ENCODE measurements at places on chromosomes 3 and 15.

DNA sequence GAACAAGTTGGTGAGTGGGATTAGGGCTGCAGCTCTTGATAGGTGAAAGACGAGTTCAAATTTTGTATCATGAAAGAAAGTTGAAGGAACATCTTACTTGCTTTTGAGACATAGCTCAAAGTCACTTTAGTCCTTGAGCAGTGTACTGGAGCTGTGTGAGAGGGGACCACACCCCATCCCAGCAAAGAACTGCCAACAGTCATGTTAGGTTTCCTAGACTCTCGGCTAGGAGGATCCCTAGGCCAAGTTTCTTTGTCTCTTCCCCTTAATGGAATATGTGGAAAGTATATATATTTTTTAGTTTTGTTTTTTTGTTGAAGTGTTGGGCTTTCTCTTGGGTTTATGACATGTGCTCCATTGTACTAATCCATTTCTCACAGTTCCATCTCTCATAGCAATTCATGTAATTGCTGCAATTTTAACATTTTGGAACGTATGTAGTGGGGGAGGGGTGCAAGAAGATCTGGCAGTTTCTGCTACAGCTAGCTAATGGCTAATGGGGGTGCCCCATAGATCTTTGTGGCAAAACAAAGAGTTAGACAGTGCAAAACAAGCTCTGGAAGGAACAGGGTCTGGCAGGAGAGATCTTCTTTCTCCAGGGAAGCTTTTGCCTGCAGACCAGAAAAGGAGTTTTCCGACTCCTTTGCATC is 25.1 kb downstream of the TLNRD1 start:
- DNase-seq, result no peak

DNA sequence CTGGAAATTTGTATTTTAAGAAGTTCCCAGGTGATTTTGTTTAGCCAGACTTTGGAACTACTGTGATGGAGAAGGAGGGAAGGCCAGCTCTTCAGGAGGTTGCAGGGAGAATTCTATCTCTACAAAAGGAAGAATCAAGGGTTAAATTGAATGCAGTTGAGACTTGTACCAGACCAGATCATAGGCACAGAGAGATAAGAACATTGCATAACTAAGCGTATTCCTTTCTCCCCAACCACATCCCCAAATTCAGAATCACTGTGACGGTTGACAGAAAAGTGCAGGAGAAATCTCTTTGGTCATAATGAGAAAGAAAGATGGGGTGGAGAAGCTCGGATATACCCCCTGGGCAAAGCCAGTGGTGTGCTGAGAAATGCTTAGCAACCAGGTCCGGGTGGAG is 7.2 kb downstream of the PLD1 start:
- DNase-seq, result no peak

DNA sequence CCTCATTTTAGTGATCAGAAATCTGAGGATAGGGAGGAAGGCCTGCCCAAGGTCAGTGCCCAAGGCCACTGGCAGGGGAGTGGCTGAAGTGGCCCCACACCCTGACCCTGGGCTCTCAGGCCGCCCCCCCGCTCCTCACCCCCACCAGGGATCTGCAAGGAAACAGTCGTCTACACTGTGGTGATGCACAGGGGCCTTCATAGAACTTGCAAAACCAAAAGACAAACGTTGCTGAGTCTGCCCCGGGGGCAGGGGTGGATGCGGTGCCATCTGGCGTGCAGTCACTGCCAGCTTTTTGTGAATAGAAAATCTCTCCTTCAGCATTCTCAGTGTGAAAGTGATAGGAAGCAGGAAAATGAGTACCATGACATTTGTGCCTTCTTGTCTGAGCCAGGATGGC is 41.3 kb downstream of the WHAMM start:
- no peak for DNase-seq

DNA sequence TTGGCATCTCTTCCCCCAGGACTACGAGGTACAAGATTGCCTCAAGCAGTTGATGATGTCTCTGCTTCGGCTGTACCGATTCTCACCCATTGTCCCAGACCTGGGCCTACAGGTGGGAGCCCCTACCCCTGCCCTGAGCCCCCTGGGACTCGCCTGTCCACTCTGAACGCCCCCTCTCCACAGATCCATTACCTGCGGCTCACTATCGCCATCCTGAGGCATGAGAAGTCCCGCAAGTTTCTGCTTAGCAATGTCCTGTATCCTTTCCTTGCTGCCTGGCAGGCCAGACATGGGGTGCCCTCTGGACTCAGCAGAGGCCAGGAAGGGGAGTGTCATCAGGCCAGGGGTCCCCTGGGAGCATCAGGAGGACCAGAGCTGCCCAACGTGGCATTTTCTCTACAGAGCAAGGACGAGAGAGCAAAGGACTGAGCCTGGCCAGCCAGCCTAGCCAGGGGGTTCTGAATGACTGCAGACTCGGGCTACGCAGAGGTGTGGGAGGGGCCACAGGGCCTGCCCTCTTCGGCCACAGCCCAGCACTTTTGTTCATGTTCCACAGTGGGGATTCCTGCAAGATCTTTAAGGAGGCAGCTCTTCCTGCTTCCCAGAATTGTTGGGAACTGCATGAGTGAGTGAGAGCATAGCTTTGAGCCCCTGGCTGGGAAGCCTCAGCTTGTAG is 11.2 kb downstream of the RNF123 start:
- no peak for DNase-seq

DNA sequence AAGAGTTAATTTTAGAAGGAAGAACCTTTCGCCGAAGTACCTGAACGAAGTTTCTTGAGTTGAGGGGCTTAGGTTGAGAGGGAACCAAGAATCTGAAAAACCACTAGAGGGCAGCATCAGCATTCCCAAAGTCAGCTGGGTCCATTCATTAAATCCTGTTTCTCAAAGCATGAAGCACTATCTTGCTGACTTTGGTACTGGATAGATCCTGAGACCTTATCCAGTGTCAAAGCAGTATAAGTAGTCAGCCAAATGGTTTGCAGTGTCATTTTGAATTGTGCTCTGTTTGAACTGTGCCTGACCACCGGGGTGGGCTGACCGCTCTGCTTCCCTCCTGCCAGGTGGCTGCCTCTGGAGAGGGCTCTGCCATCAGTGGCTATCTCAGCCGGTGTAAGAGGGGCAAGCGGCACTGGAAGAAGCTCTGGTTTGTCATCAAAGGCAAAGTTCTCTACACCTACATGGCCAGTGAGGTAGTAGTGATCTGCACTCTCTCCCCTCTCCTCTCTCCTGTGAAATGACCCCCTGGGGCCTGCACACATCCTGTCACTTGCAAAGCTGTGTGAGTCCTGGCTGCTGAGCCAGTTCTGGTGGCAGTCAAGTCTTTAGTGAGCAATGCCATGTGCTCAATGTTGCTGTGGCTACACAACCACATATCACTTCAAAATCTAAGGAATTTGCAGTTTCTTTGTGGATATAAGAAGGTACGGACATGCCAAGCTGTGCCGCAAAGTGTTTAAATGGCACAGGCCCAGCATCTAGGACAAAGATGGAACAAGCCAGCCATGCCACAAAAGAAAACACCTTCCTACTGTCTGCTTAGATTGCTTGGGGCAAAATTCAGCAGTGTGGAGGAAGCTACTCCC is 21.4 kb upstream of the NR2C2 start:
- no peak for DNase-seq

DNA sequence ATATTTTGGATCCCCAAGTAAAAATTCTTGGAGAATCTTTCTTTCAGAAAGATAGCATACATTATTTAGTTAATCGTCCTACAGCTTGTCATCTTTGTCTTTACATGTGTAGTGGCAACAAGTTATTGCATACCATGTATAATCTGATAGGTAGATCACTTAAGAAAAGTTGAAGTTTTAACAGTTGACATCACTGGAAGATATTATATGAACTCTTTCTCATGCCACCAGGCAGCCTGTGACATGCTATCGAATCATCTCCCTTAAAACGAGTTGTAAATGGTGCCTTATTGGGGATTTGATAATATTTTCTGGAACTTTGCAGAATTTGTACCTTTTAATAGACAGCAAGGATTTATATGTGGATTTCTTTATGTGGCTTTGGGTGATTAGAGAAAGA is 8.7 kb downstream of the U2SURP start:
- no peak for DNase-seq

GRCh38 chr15:87959662-87960061 is 296.9 kb downstream of the NTRK3 start:
- DNase-seq, result no peak

DNA sequence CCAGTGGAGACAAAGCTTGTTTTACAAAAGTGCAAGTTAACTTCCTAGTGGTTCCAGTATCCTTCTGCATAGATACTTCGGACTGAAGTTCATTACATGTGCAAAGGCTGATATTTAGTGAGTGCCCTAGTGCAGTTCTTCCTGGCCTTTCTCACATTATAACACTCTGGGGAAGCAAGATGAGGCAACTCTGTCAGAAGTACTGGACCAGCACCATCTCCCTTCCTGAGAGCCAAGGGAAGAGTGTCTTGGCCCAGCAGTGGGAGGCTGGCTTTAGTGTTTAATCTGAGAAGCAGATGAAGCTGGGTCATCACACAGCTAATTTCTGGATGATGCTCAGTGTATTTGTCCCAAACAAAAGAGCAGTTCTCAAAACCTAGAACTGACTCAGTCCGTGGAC is 397.7 kb downstream of the CACNA2D3 start:
- DNase-seq, result no peak

GRCh38 chr3:42159706-42160472 is 68.7 kb downstream of the TRAK1 start:
- no peak for DNase-seq

DNA sequence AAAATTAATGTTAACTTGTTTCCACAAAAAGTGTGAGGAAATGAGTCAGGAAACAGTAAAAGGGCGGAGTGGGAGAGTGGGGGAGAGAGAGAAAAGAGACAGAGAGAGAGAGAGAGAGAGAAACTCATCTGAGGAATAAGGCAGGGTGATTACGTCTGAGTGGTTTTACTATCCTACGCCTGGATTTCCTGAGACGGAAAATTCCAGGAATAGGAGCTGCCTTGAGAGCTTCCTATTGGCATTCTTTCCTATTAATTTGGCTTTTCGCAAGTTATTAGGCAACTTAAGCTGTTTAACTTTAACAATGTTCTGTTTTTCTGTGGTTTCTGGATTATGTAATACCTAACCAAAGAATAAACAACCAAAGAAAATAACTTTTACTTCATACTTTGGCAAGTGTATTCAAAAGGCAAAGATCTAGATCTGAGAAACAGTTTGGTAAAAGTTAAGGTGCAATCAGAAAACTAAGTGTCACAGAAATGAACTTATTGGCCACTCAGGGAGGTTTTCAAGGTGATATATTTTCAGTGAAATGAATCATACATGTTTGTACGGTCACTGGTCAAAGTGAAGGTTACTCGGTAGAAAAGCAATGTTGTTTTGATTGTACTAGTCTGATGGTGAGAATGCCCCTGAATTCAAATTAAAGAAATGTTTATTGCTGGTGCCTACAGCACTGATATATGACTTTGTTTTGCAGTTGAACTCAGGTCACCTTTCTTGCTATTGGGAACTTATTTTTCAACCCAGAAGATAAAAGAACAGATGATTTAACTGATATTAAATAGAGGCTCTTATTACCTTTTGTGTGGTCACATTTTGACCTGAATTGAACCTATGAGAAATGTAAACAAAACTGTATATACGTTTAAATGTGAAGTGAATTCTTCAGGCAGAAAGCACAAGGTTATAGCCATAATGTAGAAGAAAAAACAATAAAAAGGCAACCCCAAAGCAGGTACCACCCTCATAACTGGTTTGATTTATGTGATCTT is 39.9 kb upstream of the TNFSF10 start:
- DNase-seq, result no peak

DNA sequence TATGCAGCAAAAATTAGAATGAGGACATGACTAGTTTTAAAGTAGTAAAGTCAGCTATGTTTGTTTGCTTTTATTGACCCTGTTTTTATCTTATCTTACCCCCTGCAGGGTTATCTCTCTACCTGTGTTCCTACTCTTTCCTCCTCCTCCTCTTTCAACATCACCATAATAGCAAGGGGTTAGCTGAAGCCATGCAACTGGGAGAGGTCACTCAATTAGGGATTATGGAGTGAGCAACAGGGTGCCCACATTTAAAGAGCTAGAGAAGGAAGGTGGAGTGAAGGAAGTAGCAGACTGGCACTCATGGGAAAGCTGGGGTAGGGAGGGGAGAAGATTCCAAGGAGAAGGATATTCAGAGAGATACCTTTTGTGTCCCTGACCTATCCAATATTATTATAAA is 125.9 kb downstream of the LRTM1 start:
- no peak for DNase-seq

- DNase-seq, result no peak
Observed at GRCh38 chr15:57567891-57568290, 23.8 kb upstream of the MYZAP start.

DNA sequence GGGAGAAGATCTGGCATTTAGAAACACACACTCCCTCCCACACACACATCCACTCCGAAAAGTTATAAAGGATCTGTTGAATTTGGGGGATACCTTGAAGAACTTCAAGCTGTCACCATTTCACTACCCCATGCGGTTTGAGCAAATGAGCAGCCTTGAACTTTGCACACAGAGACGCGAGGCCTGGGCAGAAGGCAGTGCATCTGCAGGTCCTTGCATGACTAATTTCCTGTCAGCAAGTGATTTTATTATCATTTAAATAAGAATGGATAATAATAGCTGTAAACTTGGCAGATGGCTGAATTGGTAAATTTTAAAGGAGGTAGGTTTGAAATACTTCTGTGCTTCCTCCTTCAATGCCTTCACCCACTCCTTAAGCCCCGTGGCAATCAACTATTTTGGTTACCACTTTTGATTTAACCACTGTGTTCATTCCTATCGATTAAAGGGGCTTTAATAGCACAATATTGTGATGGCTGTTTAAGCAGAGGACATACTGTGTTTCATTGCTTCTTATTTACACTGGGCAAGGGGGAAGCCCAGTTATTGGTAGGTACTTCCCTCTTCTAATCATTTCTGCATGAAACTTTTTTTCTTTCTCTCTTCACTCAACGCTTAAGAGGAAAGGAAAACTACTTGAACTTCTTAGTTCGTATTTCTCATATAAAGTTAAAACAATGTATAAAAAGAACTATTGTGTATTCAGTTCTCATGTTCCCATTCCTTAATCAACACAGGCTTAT is 108.1 kb downstream of the ROBO2 start:
- DNase-seq, result no peak

DNA sequence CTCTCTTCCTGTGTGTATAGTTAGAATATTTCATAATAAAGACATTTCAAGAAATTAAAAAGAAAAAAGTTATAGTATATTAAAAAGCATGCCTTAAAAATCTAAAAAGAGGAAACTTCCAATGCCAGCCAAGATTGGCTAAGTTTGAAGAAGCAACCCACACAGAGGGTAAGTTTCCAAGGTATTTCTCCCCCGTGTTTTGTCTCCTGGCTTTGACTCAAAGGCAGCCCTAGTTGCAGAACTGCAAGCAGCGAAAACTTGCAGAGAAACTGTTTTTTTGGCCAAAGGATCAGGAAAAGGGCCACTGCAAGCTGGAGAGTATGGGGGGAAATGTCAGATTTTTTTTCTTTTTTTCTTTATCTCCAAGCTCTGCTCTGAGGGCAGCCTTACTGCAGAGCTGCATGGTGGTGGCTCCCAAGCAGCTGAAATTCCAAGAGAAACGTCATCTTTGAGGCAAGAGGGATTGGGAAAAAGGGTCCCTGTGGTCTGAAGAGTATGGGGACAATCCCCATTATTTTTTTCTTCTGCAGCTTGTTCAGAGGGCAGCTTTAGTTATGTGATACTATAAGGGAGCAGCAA is 23.0 kb downstream of the HACL1 start:
- no peak for DNase-seq
